Right hindlimb (tissue), 1 donor: ENCODE measurements at places on chromosomes 2 and 18.

GRCh38 chr18:9240270-9240669, 94.3 kb upstream of the TWSG1 start:
- no peak for DNase-seq

- DNase-seq = no peak
These were observed 149.4 kb upstream of the SLC1A4 start for GRCh38 chr2:64839844-64840243.

DNA sequence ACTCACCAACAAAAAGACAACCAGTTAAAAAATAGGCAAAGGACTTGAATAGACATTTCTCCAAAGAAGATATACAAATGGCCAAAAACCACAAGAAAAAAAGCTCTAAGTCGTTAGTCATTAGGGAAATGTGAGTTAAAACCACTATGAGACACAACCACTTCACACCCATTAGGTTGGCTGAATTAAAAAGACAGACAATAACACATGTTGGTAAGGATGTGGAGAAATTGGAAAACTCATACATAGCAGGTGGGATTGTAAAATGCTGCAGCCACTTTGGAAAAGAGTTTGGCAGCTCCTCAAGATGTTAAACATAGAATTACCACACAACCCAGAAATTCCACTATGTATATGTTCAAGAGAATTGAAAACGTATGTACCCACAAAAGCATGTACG, 117.6 kb upstream of the SPATS2L start:
- no peak for DNase-seq

GRCh38 chr2:174004905-174005605, 39.9 kb upstream of the SP3 start:
- DNase-seq = peak; percentile 39

- DNase-seq = no peak
These were observed 98.7 kb downstream of the EPHA4 start for GRCh38 chr2:221473451-221473850.

- no peak for DNase-seq
These were observed 39.5 kb downstream of the STK39 start for GRCh38 chr2:168207851-168208250.

GRCh38 chr2:187920511-187920910, 366.3 kb upstream of the TFPI start:
- DNase-seq = no peak

DNA sequence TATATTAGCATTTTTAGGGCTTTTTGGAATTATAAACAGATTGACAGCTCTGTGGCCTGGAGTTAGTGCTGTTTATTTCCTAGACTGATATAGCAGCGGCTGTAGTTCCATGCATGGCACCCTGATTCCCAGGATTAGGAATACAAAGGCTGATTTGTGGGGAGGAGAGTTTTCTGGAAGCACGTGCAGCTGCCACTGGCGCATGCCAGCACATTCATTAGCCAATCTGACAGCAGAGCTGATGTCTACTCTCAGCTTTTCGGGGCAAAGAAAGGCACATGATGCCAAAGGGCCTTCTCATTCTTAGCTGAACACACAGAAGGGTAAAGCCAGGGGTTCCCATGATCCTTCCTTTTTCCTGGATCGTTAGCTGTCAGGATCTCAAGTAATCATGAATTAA, 45.7 kb upstream of the RAPH1 start:
- DNase-seq = peak; percentile 65

DNA sequence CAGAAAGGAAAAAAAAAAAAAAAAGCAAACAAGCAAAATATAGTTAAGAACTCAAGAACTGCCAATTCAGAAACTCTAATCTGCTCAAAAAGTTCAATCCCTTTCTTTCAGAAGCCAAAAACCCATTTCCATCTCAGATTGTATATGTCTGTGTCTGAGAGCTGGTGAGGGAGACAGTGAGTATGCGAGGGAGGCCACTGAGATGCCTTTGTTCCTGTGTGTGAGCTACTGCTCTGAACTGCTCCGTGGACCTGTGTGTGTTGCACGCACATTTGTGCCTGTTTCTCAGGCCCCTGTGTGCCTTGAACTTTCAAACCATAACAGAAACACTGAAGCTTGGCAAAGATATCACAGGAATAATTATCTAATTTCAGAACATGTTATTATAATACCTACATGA, 2.5 kb upstream of the PKDCC start:
- DNase-seq = no peak

- no peak for DNase-seq
These were observed 49.7 kb upstream of the RAPH1 start for GRCh38 chr2:203584784-203585183.

GRCh38 chr2:120005834-120006521, 6.9 kb upstream of the EPB41L5 start:
- DNase-seq = no peak

DNA sequence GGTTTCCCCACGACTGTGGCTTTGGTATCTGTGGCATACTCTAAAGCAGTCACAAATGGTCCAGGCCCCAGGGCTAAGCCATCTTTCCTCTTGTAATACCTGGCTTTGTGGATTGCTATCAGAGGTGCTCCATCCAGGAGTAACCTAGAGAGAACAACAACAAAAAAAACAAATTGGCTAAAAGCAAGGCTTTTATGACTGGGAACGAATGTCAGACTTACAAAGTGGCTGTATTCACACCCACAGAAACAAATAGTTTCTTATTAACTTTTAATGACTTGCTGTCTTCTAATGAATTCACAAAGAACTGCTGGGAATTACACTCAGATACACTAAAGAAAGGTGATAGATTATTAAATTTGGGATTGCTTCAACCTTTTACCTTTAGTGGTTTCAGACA, 35.1 kb downstream of the HDHD2 start:
- no peak for DNase-seq

- DNase-seq = peak; percentile 60
These were observed 72.5 kb downstream of the NFATC1 start for GRCh38 chr18:79468119-79468789.

DNA sequence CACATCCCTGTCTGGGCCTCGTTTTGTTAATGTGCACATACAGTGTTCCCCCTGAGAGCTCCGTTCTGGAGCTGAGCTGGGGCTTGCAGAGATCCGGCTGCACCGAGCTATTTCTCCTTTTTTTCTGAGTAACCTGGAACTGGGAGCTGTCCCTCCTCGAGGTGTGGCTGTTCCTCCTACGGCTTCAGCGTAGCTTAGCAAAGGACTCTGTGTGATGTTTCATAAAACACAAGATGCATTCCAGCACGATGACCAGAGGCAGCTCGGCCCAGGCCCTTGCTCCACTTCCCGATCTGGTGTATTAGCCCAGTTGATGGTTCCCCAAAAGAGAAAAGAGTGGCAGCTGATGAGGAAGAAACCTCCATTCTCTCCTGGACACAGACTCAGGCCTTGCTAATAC, 103.0 kb downstream of the FAM210A start:
- DNase-seq = no peak

DNA sequence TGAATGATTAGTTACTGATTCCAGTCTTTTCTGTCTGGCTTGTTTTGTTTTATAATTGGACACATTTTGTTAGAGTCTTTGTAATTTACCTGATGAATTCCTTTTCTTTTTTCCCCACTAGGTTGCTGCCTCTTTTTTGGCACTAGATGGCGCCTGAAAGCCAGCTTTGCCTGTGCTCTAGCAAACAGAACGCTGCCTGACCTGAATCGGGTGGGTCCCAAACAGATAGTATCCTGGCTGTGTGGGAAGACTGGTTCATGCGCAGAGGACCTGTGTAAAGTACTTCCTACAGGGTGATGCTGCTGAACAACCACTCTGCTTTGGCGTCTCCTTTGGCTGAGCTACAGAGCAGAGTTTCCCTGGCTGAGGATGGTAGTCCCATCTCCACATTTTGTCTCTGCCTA, 288.2 kb downstream of the IKZF2 start:
- DNase-seq = no peak

GRCh38 chr2:226794196-226794661, 5.4 kb downstream of the IRS1 start:
- DNase-seq = peak; percentile 27

GRCh38 chr2:46229134-46230063, 67.8 kb upstream of the EPAS1 start:
- no peak for DNase-seq

- DNase-seq = peak; percentile 80
These were observed 412 bp upstream of the NCK2 start for GRCh38 chr2:105744091-105744908.

GRCh38 chr2:231197706-231198290, 633 bp upstream of the ARMC9 start:
- no peak for DNase-seq

DNA sequence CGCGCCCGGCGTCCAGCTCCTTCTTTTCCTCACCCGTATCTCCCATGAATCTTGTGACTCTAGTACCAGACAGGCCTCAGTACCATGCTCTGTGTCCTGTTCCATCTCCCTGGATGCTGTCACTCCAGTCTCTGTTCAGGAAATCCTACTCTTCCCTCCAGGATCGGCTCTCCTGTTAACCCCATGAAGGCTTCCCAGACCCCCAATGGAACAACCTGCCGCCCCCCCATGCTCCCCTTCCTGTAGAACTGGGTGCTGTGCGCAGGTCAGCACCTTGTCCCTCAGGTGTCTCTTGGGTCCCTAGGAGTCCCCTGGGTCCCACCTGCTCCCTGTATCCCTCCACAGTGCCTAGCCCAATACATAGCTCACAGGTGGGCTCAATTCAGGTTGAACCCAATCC, 41.3 kb downstream of the MYCN start:
- DNase-seq = no peak

- DNase-seq = no peak
These were observed 342.9 kb downstream of the LRATD1 start for GRCh38 chr2:14975381-14975780.

- DNase-seq = no peak
These were observed 230.2 kb downstream of the CDCA7 start for GRCh38 chr2:173584676-173585458.

- no peak for DNase-seq
These were observed 133.8 kb upstream of the SCN7A start for GRCh38 chr2:166627893-166628292.

GRCh38 chr2:144560251-144560650, 40.3 kb upstream of the ZEB2 start:
- no peak for DNase-seq

DNA sequence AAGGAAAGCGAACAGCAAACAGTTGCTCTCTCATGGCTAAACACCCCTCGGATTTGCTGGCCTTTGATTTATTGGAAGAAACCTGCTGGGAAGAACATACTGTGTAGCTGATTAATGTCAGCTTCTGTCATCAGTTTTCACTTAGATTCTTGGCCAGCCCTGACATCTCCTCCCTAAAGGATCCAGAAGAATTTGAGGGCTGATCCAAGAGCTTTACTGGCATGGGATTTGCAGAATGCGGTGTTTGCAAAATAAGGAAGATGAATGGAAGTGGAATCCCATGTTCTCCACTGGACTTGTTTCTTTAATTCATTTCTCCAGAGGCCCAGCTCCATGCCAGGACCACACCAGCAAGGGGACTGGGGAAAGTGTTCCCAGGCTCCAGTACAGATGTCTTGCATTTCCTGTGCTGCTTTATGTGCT, 80.5 kb downstream of the RDH14 start:
- DNase-seq = peak; percentile 71

GRCh38 chr2:201882353-201883090, 76.2 kb downstream of the CDK15 start:
- DNase-seq = peak; percentile 41

DNA sequence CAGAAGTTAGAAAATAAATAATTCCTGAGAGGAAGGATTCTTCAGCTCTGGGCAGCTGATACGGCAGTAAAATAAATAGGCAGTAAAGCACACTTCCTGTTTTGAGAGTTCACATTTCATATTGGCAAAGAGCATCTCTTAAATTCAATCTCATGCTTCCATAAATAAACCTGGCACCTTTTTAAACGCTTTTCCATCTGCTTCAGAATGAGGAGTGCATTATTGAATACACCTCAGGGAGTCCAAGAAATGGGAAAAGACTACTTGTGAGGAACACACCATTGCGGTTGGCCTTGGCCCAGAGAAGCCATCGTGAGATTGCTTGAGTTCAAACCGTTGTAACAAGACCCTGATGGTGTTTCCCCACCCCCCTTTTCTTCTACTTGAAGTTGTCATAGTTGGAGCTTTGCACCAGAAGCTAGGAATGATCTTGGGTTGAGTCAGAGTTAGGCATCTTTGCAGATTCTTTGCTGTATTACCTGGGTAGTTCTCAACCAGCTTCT, 123.9 kb downstream of the RDH14 start:
- peak; percentile 78 for DNase-seq

GRCh38 chr18:62982600-62983251, 267.4 kb downstream of the PHLPP1 start:
- peak; percentile 64 for DNase-seq

DNA sequence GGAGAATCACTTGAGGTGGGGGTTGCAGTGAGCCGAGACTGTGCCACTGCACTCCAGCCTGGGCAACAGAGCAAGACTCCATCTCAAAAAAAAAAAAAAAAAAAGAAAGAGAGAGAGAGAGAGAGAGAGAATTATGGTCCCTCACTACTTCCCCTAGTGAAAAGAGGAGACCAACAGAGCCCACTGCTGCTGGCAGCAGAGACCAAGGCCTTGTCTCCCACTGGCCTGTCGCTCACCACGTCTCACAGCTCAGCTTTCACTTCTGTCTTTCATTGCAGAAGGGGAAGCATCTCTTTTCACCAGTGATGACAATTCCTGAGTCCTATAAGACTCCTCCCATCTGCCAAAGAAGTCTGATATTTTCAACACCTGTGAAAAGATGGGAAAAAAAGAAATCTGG, 81.3 kb downstream of the CLHC1 start:
- DNase-seq = no peak

- no peak for DNase-seq
These were observed 118.2 kb downstream of the ZNF516 start for GRCh38 chr18:76376668-76377358.

DNA sequence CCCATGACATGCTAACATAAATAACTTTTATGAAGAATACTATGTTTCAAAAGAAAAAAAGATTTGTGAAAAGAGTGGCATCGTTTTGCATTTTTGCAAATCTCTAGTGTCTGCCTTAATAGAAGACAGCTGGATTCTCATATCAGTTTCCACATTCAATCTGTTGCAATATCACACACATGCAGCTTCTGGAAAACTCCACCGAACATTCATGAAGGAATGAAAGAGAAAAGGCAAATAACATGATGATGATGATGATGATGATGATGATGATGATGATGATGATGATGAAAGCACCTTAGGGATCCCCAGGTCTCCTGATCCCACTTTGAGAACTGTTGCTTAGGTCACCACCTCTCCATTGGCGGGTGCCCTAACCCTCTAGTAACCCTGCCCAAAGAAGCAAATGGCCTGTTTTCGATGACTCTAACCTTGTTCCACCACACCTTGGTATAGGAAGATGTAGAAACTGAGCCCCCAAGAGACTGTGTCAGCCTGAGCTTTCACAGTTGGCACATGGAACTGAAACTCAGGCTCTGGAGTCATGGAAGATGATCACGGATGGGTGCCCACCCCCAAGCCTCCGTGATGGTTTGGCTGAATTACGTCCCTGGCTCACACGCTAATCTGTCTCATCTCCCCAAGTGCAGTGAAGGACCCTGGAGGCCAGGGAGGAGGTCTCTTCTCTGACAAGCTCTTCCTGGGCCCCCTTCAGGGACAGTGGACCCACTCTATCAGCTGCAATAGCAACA, 80.1 kb upstream of the SMAD7 start:
- DNase-seq = no peak

DNA sequence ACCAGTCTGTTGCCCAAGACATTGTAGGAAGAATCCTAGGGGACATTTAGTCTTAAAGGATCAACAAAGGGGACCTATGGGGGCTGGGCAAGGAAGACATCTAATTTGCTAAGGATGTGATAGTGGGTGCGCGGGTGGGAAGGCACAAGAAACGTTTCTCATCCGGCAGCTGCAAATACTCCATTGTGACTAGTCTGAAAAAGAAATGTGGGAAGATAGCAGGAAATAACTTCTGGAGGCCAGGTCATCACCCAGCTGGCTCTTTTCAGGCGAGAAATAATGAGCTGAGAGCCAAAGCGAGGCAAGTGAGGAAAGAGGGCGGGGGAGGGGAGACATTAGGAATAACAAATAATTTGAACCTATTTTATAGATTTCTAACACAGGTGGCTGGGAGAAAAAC, 70.3 kb upstream of the NCK2 start:
- no peak for DNase-seq
